ENCODE measurements at places on chromosomes 2 and 18. TPM values are rescaled to one million over a fixed set of nuclear protein-coding genes. Genes with fewer than 3 reads are reported as not detected.

- H3K27ac ChIP-seq: no peak overlapping the region
- DNase-seq: no peak
- no peaks in the 10 kb centered on the region for H3K36me3 ChIP-seq
- no peaks in the 10 kb centered on the region for H3K27me3 ChIP-seq
- H3K4me3 ChIP-seq: no peak overlapping the region
Observed at GRCh38 chr18:14999085-14999975, 251.4 kb downstream of the ANKRD30B start.

GRCh38 chr2:237297421-237298150, 116.4 kb downstream of the COL6A3 start:
- no peak overlapping the region for H3K27ac ChIP-seq
- no peak overlapping the region for H3K4me3 ChIP-seq
- H3K36me3 ChIP-seq: no peaks in the 10 kb centered on the region
- DNase-seq: no peak

Gene G6PC2
- not detected for polyA plus RNA-seq

DNA sequence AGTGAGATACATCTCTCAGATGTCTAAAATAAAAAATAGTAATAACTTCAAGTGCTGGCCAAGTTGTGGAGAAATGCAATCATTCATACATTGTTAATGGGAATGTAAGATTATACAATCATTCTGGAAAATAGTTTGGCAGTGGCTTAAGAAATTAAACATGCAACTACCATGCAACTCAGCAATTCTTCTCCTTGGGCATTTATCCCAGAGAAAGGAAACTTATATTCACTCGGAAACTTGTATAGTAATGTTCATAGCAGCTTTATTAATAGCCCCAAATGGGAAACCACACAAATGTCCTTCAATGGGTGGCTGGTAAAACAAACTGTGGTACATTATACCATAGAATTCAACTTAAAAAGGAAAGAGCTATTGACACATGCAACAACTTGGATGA, 274.0 kb upstream of the SPRED2 start:
- no peak overlapping the region for H3K27ac ChIP-seq
- H3K4me3 ChIP-seq: no peak overlapping the region
- no peaks in the 10 kb centered on the region for H3K36me3 ChIP-seq
- DNase-seq: no peak

DNA sequence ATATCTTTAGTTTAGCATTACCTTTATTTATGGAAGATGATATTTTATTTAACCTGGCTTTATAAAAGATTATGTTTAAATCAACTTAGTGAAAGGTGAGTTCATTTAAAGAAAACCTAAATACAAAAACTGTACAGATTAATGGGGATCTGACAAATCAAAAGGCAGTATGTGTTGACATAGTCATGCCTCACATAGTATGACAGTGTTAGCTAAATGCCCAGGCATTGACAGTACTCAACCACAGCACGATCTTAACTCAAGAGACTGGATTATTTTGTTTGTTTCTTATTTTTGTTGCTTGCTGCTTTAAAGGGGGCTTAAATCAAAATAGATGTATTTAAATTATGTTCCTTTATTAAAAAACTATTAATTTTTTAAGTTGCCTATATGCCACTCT, 7.8 kb downstream of the DOK6 start:
- no peaks in the 10 kb centered on the region for H3K4me1 ChIP-seq
- H3K27me3 ChIP-seq: peaks cover 5% of the 10 kb centered on the region
- DNase-seq: no peak
- H3K36me3 ChIP-seq: no peaks in the 10 kb centered on the region
- no peak overlapping the region for H3K27ac ChIP-seq

All from naive thymus-derived CD4-positive, alpha-beta T cell (primary cell).